ENCODE measurements at places on chromosomes 5 and 9.

DNA sequence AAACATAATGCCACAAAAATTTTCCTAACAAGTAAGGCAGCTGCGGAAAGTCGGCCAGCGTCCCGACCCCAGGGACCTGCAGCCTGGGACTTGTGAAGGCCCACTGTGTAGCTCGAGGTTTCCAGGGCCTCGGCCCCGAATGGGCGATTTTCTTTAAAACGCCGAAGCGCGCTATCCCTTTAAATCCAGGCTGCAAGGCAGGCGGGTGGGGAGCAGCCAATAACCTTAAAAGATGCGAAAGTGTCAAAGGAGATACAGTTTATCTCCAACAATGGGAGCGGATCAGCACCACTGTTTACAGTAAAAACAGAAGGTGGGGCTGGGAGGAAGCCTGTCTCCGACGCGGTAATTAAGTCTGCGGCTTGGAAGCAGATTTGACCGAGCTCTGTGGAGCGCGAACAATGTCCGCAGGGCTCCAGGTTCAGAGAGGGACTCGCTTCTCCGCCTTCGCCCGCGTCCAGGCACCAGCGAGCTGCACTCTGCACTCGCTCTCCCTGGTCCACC, 1.7 kb upstream of the ZSWIM6 start:
- DNase-seq, result no peak

DNA sequence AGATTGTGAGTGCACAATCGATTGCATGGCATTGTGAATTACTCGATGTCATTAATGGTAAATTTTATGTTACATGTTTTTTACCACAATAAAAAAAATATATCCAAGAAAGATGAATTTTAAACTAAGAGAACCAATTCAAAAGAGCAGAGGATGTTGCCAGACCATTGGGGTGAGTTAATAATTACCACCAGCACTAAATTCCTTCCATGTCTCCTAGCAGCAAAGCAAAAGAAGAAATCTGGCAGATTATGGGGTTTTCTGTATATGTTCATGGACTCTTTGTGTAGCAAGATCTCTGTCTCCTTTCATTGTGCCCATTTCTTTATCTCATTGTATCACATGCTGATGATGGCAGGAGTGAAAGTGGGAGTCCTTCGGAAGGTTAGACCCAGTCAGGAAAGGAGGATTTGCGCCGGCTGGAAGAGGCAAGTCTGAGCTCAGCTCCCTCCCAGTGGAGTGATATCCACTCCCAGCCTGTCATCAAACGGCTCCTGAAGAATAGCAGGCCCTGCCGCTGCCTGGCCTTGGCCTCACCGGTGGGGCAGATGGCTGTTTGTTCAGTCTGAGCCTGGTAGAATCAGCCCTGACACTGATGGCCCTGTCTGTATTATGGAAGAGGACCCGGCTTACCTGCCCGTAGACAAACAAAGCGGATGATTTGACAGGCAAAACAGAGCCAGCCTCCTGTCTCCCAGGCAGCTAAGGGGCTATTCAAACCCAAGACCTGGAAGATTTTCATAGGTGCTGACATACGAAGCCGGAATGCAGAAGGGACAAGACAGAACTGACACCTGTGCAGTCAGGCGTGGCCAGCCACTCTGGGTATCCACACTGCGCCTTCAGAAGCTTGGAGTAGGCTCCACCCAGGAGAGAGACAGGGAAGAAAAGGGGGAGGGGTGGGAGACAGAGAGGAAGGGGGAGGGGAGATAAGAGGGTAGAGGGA, 21.9 kb upstream of the FOXE1 start:
- DNase-seq, result no peak

- no peak for DNase-seq
Observed at GRCh38 chr5:35902046-35902672, 36.3 kb downstream of the CAPSL start.

DNA sequence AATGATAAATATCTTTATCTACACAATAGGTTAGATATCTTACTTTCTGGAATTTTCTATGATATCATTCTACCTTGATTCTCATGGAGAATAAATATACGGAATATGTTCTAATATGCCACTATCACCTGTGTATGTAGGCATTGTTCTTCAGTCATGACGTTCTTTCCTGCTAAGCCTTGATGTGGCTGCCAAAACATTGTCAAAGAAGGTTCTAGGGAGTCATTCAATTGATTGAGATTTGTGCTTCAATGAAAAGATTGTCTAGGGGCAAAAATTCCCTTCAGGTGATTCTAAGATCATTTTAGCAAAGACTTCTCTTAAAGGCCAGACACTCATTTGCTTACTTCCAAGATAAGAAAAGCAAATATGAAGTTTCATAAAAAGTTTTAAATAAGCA, 118.1 kb downstream of the MAT2B start:
- no peak for DNase-seq

DNA sequence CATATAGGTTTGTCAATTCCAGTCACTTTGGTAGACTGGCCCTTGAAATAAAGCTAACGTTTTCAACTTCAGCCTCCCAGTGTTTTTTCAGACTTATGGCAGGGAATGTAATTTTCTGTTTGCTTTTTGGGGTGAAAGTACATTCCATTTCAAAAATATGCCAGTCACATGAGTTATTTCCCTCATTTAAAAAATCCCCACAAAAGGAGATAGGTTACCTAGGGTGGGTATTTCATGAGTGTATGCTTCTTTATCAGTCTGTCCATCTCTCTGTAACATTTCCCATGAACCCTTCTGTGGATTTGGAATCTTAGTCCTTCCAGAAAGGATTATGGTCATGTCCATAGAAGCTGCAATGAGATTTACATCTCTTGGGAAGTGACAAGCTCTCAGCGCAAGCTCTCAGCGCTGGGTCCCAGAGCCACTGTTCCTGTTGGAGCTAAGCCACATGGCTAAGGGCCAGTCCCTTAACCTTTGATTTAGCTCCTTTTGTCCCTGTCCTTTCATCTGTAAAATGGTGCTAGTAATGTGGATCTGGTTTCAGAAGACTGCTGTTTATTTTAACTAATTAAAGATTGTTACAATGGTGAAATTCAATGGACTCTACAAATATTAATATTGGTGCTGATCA, 294.9 kb downstream of the NR3C1 start:
- no peak for DNase-seq

GRCh38 chr5:81205058-81205457, 28.1 kb upstream of the CKMT2 start:
- no peak for DNase-seq

DNA sequence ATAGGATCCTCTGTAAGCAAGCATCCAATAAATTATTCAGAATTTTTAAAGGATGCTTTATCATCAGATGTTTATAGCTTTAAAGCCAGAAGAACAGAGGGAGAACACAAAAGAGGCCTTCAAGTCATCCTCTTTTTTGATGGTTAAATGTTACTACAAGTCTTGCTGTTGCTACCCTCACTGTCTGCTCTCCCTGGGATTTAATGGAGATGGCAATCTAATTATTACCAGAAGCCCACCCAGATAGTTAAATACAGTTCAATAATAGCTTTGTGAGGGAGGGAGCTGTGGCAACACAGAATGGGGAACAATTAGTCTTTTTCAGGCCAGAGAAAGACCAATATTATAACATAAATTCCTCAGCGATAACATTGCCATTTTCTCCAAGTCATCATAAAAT, 87.0 kb upstream of the ACTBL2 start:
- DNase-seq, result no peak

GRCh38 chr5:50564079-50564478, 102.4 kb upstream of the PARP8 start:
- no peak for DNase-seq

DNA sequence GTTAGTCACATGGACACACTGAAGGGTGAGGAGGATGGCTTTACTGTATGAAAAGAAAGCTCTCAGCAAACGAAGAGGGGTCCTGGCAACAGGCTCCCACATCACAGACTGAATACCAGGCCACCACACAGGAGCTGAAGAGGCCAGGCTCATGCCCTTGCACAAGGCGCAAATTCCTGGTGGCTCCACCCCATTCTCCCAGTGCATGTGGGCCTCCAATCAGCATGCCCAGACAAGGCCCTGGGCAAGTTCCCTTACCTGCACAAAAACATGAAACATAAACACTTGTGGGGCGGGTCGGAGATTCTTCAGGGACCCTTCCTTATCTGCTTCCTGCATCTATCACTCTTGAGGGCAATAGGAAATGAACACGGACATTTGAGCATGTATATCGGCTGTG, 935.8 kb upstream of the EDIL3 start:
- DNase-seq, result no peak

GRCh38 chr5:2451100-2451499, 300.4 kb downstream of the IRX2 start:
- DNase-seq, result no peak

DNA sequence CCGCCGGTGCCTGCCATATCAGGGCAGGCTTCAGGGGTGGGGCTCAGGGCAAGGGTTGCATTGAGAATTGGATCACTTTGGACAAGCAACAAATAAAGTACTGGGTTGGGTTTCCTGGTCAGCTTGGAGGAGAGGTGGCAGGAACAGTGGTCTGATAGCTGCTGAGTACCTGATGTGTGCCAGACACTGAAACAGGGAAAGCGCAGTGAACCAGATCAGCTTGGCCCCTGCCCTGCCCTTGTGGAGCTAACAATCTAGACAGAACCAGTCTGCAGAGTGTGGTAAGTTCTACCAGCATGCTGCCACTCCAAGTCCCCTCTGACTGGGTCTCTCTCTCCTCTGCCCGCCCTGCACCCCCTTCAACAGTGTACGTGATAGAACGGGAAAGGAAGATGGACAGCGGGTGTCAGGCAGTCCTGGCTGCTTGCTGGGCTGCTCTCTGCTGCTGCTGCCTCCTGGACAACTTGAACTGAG, 53.4 kb downstream of the CYSTM1 start:
- no peak for DNase-seq

DNA sequence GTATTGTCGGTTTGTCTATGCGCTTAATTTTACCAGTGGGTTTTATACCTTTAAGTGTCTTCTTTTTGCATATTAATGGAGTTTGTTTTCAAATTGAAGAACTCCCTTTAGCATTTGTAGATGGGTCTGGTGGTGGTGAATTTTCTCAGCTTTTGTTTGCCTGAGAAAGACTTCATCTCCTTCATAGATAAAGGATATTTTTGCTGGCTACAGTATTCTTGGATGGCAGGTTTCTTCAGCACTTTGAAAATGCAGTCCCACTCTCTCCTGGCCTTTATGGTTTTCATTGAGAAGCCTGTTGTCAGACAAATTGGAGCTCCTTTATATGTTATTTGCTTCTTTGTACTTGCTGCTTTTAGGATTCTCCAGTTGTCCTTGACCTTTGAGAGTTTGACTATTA, 142.1 kb downstream of the RAB3C start:
- no peak for DNase-seq

DNA sequence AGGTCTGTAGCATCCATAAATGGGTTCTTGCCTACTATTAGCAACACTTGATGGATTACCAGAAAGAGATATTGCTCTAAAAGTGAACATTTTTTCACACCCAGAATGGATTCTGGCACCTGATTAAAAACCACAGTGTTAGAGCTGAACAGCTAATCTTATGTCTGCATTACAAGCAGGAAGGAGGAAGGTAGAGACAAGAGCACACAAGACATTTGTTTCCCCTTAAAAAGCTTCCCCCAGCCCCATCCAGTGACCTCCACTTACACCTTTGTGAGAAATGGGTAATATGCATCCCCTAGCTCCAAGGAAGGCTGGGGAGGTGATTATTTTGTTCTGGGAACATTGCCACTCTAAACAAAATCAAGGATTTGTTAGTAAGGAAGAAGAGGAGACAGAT, 12.0 kb upstream of the TRIM36 start:
- DNase-seq, result no peak

GRCh38 chr5:2550509-2550908, 201.0 kb downstream of the IRX2 start:
- no peak for DNase-seq

GRCh38 chr5:112594095-112594850, 143.4 kb upstream of the APC start:
- DNase-seq, result peak; percentile 68

- no peak for DNase-seq
Observed at GRCh38 chr9:130824079-130824478, 11.0 kb upstream of the ABL1 start.

- DNase-seq, result peak; percentile 91
Observed at GRCh38 chr5:138337685-138338410, at the start of gene FAM53C. Gene FAM53C, plus strand, starts transcription at chr5:138338266. Its CDS starts 3,070 bp downstream, at chr5:138341336.

GRCh38 chr5:151068433-151069197, 12.2 kb downstream of the TNIP1 start:
- DNase-seq, result no peak

DNA sequence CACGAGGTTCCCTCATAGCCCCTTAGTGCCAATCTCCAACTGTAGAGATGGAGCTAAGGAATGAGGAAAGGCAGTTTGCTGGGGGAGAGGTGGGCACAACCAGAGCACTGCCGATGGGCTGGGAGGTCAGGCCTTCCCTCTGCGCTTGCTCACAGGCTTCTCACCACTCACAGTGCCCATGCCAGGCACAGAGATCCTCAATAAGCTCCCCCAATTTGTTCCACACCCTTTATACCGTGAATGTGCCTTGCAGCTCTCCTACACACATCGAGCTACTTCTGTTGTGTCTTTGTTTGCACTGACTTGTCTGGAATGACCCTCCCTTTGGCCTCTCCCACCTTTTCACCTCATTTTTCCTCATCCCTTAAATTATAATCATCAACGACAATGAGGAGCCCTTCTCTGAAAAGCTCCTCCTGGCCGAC, 1.6 kb upstream of the HK3 start:
- no peak for DNase-seq

DNA sequence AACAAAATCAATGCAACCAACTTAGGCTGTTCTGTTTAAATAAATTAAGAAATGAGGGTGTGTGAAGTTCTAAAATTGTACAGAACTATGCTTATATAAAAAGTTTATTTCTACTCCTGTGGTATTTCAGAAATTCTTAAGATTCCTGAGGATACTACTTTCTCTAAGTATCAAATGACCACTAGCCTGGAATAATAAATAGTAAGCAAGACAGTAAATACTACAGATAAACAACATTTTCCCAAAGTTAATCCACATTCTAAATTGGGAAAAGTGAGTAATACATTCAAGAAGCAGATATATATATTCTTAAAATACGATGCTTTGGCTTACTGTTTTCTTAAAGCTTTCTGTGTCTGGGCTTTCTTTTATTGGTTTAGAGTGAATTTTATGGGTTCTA, 29.5 kb downstream of the CCNH start:
- no peak for DNase-seq

DNA sequence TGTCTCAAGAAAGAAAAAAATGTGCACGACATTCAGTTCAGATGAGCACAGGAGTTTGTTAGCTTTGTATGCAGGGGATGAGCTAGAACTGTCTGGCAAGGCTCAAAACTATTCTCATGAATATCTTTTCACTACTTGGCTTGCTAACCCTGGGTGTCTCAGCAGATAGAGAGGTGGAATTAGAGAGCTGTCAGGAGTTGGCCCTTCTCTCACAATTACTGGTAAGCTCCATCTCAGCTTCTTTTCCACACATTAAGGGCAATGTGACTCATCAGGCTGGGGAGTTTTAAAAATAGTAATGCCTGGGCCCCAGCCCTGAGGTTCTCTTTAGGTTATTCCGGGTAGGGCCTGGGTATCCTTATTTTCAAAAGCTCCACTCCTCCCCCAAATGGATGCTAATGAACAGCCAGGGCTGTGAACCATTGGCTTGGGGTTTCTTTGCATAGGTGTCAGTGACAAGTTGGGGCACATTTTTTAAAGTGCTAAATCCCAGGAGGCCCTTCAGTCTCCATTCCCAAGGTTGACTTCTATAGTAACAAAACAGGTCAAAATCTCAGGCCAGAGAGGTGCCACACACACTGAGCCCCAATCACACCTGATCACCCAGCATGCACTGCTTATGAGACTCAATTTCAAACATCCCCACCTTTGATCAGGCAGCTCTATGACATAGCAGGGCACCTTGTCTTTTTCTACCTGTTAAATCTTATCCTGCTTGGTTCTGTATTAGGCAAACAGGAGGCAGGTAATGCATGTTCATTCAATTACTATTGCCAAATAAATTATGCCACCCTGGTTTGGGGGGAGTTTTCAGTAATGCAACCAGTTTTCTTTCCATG, 239.7 kb upstream of the DAP start:
- DNase-seq, result no peak
